Endothelial cell (in vitro differentiated cells): ENCODE measurements at places on chromosomes 16 and 17. TPM values are rescaled to one million over a fixed set of nuclear protein-coding genes. Genes with fewer than 3 reads are reported as not detected.

The PLA2G10 gene
- total RNA-seq = 0.28 TPM

The RPTOR gene
- 36.7 TPM for total RNA-seq

The ZMYND15 gene
- total RNA-seq = not detected

The HOXB9 gene
- 0.49 TPM for total RNA-seq

The UNC13D gene
- 11.5 TPM for total RNA-seq

The OR4D1 gene
- not detected for total RNA-seq

The RTN4RL1 gene
- not detected for total RNA-seq

The GJD3 gene
- 1.1 TPM for total RNA-seq

The TMED6 gene
- 1.2 TPM for total RNA-seq

The MATCAP1 gene
- total RNA-seq = 88.8 TPM

The KRT40 gene
- not detected for total RNA-seq

The CCDC182 gene
- not detected for total RNA-seq

The TMEM220 gene
- total RNA-seq = 2.3 TPM

The LRRC3C gene
- not detected for total RNA-seq

The ADAM11 gene
- total RNA-seq = 0.62 TPM

The CDC42EP4 gene
- 22.9 TPM for total RNA-seq

The HOXB4 gene
- 6.5 TPM for total RNA-seq

The MYH2 gene
- total RNA-seq = 0.69 TPM

The KRT20 gene
- total RNA-seq = not detected

The TVP23A gene
- total RNA-seq = 7.8 TPM

The BCL6B gene
- 271 TPM for total RNA-seq

The TM4SF5 gene
- total RNA-seq = not detected

The ALOXE3 gene
- total RNA-seq = not detected

The FUS gene
- 590 TPM for total RNA-seq

The PRSS8 gene
- 3.8 TPM for total RNA-seq

The CCDC92B gene
- total RNA-seq = 1.9 TPM
